ENCODE measurements at places on chromosomes 2 and 18.

DNA sequence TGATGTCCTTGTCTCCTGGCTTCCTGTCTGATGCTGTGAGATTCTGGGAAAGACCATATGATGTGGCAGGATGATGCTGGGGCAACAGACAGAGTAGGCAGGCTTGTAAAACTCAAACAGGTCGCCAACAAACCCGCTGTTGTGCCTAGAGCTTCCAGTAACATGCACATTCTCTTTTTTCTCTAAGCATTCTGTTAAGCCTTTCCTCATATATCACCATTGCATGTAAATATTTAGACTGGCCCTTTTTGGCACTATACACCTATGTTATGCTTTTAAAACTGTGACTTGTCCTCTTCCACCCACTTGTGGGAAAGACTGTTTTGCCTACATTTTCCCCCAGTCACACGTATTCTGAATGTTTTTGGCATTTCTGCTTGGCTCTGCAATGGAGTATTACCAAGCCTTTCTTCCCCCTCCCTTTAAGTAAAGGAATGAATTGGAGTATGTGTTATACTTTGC lies 250.4 kb upstream of the TANK start:
- no peak for DNase-seq

GRCh38 chr2:150846691-150847090 lies 359.2 kb upstream of the RND3 start:
- no peak for DNase-seq

DNA sequence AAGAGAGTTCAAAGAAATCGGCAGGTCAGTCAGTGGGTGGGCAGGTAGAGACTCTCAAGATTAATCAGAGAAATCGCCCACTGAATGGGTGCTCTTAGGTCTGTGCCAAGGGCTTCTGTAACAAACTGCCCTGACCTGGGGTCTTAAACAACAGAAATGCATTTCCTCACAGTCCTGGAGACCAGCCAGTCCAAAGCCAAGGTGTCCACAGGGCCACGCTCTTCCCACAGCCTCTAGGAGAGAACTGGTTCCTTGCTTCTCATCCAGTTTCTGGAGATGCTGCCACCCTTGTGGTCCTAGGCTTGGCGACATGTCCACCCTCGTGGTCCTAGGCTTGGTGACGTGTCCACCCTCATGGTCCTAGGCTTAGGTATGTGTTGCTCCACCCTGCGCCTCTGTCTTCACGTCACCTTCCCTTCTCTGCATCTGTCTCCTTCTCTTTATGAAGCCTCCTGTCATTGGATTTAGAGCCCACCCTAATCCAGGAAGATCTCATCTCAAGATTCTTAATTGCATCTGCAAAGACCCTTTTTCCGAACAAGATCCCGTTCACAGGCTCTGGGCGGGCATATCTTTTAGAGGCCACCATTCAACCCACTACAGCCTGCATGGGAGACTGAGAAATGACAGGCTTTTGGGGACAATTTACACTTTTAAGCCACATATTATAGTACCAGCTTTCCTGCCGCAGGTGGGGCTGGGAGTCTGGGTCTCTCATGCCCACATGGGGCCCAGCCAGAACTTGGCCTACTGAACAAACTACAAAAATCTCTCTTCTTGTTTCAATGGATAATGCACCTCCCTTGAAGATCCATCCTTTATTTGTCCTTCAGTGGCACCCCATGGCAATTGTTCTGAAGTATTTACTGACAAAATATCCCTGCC lies 161.3 kb downstream of the ASB1 start:
- no peak for DNase-seq

DNA sequence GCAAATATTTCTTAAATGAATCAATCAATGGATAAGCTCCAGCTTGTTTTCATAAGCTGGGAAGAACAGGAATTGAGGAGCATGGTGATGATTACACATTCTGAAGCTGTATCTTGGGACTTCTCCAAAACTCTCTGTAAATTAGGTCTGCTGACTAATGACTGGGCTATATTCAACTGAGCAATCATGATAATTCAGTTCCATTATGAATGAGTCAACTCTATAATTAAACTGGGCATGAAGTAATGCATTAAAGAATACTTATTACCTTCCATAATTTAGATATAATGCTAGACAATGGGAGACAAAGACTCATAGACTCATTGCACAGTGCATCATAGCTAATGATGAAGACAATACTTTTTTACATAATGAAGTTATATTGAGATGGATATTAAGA lies 207.4 kb downstream of the CBLN2 start:
- DNase-seq: no peak

DNA sequence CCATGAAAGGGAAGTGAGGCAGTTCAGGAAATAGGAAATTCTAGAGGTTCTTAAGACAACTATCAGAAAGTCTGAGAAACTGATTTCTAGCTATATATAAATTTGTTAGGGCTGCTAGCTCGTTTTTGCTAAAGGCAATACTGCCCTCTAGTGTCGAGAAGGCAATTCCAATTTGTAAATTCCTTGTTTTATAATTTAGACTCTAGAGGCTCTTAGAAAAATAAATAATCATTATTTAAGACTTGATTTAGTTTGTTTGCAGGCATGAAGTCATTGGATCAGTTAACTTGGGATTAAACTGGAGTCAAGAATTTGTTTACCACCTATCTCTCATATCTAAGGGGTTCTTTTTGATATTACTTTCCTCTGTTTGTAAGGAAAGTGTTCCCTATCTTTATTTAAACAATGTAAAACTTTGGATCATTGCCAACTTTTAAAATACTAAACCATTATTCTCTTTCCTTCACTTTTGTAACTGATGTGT lies 66.2 kb downstream of the ACVR2A start:
- DNase-seq: peak; percentile 24

DNA sequence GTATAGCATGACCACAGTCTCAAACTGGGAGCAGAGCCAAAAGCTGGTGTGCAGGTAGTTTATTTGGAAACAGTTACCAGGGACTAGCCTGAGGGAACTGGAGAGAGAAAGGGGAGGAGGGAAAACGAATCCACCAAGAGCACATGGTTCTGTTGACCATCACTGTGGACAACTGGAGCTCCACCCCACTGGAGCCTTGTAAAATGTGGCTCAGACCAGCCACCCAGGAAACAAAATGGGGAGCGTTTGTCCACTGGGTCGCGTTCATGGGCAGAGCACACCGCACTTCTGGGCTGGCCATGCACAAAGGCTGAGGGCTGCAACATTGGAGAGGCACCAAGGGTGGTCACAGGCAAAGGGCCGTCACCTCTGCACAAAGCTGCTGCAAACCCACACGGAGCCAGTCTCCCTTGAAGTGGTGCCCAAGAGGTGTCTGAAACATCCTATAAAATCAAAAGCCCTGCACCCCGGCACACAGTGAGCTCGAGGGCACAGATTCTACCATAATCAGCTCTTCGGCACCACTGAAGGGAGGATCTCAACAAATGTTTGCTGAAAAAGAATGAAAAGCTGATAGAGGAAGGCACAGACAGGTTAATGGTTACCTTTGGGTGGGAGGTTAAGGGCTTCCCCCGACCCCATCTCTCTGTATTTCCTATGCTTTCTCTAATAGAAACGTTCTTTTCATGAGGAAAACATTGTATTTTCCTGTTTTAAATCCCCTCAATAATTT lies 192.9 kb downstream of the INHBB start:
- no peak for DNase-seq
